Fibroblast of mammary gland (primary cell): ENCODE measurements at places on chromosomes 5 and 9.

GRCh38 chr9:105245029-105245890 lies 809 bp downstream of the SLC44A1 start:
- DNase-seq = peak; percentile 35

DNA sequence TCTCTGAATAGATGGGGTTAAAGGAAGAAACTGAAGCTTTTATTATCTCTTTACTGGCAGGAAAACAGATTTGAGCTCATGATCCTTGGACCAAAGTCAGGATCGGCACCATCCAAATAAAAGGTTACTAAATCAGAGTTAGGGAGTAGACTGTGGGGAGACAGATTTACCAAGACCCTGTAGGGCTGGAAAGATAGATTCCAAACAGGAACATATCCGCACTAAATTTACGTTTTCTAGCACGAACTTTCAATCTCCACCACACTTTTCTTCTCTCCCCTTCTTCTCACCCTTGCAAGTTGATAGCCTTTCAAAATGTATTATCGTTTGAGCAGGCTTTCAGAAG lies 120.0 kb upstream of the HMHB1 start:
- no peak for DNase-seq

DNA sequence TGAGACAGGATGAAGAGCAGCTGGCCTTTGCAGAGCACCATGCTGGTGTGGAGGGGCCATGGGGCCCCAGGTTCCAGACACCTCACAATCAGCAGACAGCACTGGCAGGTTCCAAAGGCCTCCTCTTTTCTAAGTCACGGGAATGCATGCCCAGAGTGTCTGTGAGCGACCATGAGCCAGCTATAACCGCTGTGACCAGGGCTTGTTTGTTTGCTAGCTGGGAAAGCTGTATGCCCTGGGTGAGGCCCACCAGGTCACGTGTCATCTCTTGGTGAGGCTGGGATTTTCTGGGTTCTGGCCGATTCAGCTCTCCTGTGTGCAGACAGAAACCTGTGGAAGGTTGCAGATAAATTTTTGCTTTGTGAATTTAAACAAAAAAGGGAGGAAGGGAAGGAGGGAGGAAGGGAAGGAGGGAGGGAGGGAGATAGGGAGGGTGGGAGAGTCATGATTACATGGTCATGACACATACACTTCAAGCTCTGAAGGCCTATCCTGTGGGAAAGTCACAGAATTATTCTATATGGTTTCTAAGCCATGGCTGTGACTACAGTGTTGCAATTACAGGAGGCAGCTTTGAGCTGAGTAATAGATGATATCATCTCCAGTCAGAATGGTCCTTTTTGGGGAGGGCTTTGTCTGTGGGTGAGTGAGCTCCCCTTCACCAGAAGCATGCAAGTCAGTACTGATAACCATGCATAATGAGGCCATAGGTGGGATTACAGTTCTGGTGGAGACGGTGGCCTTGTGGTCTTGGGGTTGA lies 37.2 kb downstream of the PAPPA start:
- DNase-seq = peak; percentile 96

- DNase-seq = no peak
Observed at GRCh38 chr5:35685161-35685560, 67.5 kb downstream of the SPEF2 start.

GRCh38 chr9:13274886-13275641 lies 4.4 kb downstream of the MPDZ start:
- DNase-seq = peak; percentile 63

DNA sequence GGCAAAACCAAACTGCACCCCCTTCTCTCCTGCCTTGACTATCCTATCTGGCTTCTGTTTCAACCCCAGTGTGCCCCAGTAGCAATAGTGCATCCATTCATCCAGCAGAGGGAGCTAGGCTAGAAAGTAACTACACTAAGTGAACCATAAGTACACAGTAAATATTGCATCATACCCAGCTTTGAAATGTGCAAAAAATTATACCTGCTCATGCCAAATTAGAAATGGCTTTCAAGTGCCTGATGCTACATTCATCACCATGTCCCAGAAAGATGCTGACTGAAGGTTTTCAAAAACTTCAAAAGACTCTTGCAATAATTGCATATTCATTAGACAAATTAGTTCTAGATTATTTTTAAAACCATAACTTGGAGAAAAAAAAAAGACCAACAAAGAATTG lies 153.5 kb downstream of the PRELID2 start:
- DNase-seq = peak; percentile 78

- no peak for DNase-seq
Observed at GRCh38 chr5:83802686-83803085, 82.0 kb upstream of the HAPLN1 start.

DNA sequence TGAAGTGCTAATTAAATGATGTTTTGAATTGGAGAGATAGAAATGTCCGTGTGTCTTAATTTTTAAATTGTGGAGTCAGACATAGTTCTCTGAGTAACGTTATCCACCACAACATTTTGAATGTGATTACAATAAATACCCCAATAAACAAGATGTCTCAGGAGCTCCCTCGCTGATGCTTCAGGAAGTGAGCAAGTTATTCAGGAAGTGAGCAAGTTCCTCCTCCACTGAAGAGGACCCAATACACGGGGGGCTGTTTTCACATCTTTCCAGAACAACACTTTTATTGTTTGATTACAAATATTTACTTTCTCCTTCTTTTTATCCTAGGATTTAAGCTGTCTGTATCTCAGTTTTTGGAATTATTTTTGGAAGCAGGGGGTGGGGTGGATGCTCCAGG lies 363.8 kb downstream of the LRRC70 start:
- DNase-seq = no peak

GRCh38 chr5:112576298-112576925 lies 157.3 kb upstream of the EPB41L4A start:
- no peak for DNase-seq

- DNase-seq = no peak
Observed at GRCh38 chr9:93509084-93509483, 55.7 kb upstream of the FAM120AOS start.

DNA sequence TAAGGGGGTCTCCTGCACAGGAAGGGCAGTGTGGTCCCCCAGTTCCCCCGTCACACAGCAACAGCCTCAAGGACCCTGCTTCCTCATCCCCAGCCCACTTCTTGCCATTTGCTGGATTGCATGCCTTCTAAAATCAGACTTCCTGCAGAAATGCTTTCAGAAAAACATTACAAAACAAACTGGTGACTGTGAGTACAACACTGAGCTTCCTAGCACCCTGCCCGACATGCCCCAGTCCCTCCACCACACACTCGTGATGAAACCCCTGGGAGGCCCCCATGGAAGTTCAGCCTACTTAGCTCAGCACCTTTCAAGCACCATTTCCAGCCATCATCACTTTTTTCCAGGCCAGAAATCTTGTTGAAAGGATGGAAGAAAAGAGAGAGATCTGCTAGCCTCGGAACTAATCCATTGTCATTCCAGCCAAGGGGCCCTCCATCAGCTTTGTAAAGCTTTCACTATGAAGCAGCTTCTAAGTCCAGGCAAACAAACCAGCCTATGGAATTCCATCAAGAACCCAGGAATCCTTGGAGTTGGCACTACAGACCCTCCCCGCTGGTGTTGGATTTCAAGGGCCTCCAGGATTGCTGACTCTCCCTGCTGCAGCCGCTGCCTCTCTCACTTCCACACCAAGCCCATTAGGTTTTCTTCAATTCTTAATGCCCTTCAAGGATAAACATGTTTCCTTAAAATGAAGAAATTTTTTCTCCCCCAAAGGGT lies 114.6 kb downstream of the C5orf15 start:
- DNase-seq = no peak

DNA sequence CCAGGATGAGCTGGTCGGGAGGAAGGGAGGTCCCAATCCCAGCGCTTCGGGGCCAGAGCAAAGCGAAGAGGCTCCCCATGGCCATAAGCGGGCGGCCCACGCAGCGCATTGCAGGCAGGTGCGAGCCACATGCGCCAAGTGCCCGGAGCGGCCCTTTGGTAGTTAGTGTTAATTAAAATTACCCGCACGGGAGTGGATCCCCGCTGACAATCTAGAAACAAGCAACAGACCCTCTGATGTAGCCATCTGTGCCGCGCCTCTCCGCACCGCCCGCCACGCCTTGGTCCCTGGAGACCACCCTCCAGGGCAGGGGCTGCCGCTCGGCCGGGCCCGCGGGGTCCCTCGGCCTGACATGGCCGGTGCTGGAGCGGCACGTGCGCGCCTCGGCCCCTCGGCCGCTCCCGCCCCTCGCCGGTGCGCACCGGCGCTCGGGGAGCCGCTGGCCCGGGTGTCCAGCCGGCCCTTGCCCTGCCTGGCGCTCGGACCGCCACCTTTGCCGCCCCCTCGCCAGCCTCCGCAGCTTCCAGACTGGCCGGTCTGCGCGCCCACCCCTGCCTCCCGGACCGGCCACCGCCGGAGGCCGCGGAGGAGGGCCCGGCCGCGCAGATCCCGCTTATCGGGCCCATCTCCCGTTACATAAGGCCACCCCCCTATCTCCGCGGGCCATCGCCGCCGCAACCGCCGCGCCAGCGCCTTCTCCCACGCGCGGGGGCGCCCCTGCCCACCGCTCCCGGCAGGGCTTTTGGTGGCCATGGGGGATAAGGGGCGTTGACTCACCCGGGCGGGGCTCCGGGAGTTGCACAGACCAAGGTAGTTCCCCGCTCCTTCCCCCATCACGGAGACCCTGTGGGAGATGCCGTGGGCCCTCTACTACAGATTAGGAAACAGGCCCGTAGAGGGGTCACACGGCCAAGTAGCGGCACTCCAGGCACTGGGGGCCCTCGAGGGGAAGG lies 1.9 kb upstream of the IL13 start:
- peak; percentile 23 for DNase-seq

GRCh38 chr5:179357031-179357430 lies 11.8 kb upstream of the ADAMTS2 start:
- DNase-seq = no peak

GRCh38 chr9:100170556-100170955 lies 71.5 kb downstream of the INVS start:
- peak; percentile 29 for DNase-seq

DNA sequence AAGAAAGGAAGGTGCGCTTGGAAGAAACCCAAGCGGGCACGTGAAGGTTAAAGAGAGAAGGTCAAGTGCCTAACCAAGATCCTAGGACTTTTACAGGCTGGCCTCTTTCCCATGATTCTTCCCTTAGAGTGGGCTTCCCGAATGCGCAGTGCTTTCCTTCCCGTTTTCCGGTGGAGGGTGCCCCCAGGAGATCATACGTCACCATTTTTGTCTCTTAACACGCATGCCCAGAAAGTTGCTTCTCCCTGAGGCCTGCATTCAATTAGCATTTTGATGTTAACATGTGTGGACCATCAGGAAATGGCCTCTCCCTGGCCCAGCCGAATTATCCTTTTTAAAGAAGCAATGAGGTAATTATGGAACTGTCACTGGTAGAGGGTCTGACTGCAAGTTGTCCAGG lies 1.9 kb upstream of the RUSC2 start:
- peak; percentile 79 for DNase-seq

GRCh38 chr9:29806937-29807618 lies 2233.8 kb upstream of the C9orf72 start:
- no peak for DNase-seq

DNA sequence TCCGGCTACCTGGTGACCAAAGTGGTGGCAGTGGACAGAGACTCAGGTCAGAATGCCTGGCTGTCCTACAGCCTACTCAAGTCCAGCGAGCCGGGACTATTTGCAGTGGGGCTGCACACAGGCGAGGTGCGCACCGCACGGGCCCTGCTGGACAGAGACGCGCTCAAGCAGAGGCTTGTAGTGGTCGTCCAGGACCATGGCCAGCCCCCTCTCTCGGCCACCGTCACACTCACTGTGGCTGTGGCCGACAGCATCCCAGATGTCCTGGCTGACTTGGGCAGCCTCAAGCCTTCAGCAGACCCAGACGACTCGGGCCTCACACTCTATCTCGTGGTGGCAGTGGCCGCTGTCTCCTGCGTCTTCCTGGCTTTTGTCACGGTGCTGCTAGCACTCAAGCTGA lies 2.1 kb downstream of the PCDHGA4 start:
- DNase-seq = no peak

- no peak for DNase-seq
Observed at GRCh38 chr9:72207278-72207677, 58.0 kb downstream of the GDA start.

- no peak for DNase-seq
Observed at GRCh38 chr5:68395302-68395701, 179.7 kb downstream of the PIK3R1 start.

GRCh38 chr9:85276741-85277140 lies 465.0 kb downstream of the AGTPBP1 start:
- DNase-seq = no peak

GRCh38 chr5:139068494-139069151 lies 129.5 kb downstream of the SIL1 start:
- no peak for DNase-seq

GRCh38 chr5:73851471-73852181 lies 225.6 kb downstream of the ARHGEF28 start:
- DNase-seq = no peak

GRCh38 chr9:98860871-98861293 lies 53.4 kb downstream of the GALNT12 start:
- DNase-seq = peak; percentile 98

GRCh38 chr9:4566806-4567205 lies 76.5 kb downstream of the SLC1A1 start:
- DNase-seq = no peak

DNA sequence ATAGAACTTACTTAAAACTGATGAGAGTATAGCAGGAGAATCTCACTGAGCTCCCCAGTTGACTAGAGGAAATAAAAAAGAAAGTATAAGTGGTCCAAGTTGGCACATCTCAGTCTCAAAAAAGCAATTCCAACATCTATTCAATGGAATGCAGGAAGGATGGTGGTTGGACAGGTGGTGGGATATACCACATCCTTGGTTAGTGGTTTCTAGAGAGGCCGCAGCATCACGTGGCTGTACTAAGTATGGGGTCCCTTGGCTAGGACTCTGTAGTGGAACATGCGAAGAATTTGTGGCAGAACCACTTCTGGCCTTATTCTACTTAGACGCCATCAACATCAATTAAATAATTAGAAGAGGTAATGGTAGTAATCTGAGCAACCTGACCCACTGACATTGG lies 232.4 kb downstream of the SAXO1 start:
- DNase-seq = no peak

DNA sequence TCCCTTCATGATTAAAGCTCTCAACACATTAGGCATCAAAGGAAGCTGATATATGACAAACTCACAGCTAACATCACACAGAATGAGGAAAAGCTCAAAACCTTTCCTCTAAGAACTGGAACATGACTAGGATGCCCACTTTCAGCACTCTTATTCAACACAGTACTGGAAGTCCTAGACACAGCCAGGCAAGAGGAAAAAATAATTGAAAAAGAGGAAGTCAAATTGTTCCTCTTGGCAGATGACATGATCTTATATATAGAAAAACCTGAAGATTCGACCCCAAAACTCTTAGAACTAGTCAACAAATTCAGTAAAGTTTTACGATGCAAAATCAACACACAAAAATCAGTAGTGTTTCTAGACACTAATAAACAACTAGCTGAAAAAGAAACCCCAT lies 144.3 kb upstream of the NREP start:
- no peak for DNase-seq
